Large intestine (tissue), 12 donors: ENCODE measurements at places on chromosomes 7 and 10. TPM values are rescaled to one million over a fixed set of nuclear protein-coding genes. Genes with fewer than 3 reads are reported as not detected.
A peak's percentile ranks its signal among the peaks of the same experiment; 100 is the strongest.

DNA sequence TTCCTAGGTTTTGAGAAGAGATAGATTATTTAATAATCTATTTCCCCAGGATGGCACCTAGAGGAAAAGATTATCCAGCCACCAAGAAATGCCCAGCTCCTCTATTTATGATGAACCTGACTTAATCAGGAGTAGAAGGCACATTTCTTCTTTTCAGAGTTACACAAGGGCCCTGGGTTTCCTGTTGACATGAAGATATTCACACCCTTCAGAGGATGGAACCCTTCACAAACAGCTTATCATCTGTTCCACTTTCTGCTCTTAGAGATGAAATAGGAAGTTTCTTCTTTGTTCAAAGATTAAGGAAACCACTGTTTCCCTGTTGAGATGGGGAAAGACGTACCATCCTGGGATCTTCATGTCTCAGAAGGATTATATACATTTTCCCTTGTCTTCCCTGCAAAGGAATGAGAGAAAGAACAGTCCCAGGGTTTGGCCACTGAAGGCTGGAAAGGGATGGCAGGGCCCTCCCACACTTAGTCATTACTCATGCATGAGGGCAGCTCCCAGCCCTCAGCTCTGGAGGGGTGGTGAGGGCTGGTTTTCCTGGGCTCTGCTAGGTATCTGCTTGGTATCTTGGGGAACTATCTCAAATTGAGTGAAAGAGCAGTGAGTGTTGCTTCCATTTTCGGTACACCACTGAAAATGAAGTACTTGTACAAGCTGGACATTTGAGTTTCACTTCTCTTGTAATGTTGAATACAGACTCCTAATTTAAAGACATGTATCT, 64.0 kb downstream of the MTPAP start:
- no peak for DNase-seq

GRCh38 chr7:151313857-151314256, 27.8 kb upstream of the NUB1 start:
- no peak for DNase-seq

GRCh38 chr7:96548664-96549063, 161.0 kb downstream of the SEM1 start:
- no peak for DNase-seq

GRCh38 chr7:32872421-32872820, 19.1 kb downstream of the KBTBD2 start:
- no peak for DNase-seq

DNA sequence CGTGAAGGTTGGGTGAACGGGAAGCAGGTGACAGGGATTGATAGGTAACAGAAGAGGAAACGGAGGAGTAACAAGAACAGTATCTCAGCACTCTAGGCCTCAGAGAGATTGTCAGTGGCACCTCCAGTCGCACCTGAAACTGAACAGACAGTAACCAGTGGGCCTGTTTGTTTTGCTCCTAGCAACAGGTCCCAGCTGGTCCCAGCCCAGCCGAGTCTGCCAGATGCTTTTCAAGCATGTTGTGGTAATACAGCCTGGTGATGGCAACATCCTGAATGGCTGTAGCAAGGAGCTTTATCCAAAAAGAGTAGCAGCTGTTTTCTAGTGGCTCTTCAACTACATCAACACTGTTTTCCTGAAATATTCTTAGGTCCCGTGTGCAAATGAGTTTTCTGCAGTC, 4.7 kb downstream of the CACNB2 start:
- peak; percentile 57 for DNase-seq

DNA sequence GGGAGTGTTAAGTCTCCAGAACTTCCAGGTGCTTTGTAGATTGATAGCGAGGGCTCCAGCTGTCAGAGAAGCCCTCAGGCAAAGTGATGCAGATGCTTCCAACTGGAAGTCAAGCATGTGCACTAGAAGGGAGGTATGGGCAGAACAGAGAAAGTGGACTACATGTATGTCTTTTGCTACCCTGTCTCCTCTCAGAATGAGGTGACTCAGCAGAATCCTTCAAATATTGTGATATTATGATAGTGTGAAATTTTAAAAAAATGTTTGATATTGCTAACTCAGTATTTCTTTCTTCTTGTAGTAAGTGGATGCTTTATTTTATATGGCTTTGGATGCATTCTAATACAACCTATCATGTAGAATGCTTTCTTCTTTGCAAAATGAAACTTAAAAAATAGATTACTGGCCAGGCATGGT, 138.9 kb upstream of the SVIL start:
- DNase-seq, result no peak

VWDE gene
- polyA plus RNA-seq, result 0.66 TPM
